ENCODE measurements at places on chromosomes 1 and 21. TPM values are rescaled to one million over a fixed set of nuclear protein-coding genes. Genes with fewer than 3 reads are reported as not detected.
A peak's percentile ranks its signal among the peaks of the same experiment; 100 is the strongest.

Gene PDZK1
- total RNA-seq: 44.9 TPM

Gene SPOCD1
- total RNA-seq: 1.4 TPM

Gene LMOD1
- 8.7 TPM for total RNA-seq

GRCh38 chr1:81819613-81820012 is 18.9 kb downstream of the ADGRL2 start:
- no peak overlapping the region for H3K27ac ChIP-seq
- no peaks in the 10 kb centered on the region for H3K4me1 ChIP-seq
- no peak overlapping the region for H3K4me3 ChIP-seq
- no peak for DNase-seq
- H3K27me3 ChIP-seq: no peaks in the 10 kb centered on the region

GRCh38 chr1:210415846-210416448 is 87.2 kb downstream of the HHAT start:
- H3K4me3 ChIP-seq: no peak overlapping the region
- no peaks in the 10 kb centered on the region for H3K27me3 ChIP-seq
- H3K4me1 ChIP-seq: no peaks in the 10 kb centered on the region
- no peaks in the 10 kb centered on the region for H3K36me3 ChIP-seq
- H3K27ac ChIP-seq: no peak overlapping the region
- DNase-seq: no peak

- no peaks in the 10 kb centered on the region for H3K27me3 ChIP-seq
- H3K4me1 ChIP-seq: peaks cover 12% of the 10 kb centered on the region
- H3K36me3 ChIP-seq: no peaks in the 10 kb centered on the region
- no peak for DNase-seq
- H3K27ac ChIP-seq: peak overlapping the region; percentile 27
Observed at GRCh38 chr1:54926970-54927369, 40.0 kb upstream of the DHCR24 start.

GRCh38 chr1:229037806-229038405 is 233.0 kb upstream of the RAB4A start:
- no peak for DNase-seq
- peaks cover 9% of the 10 kb centered on the region for H3K4me1 ChIP-seq
- H3K4me3 ChIP-seq: no peak overlapping the region
- no peaks in the 10 kb centered on the region for H3K36me3 ChIP-seq

DNA sequence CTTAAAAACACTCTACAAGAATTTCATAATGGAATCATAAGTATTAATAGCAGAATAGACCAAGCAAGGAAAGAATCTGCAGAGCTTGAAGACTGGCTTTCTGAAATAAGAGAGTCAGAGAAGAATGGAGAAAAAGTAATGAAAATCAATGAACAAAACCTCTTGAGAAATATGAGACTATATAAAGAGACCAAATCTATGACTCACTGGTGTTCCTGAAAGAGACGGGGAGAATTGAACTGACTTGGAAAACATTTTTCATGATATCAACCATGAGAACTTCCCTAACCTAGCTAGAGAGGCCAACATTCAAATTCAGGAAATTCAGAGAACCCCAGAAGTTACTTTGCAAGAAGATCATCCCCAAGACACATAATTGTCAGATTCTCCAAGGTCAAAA is 85.6 kb downstream of the GDAP2 start:
- H3K4me3 ChIP-seq: no peak overlapping the region
- H3K4me1 ChIP-seq: no peaks in the 10 kb centered on the region
- no peak for DNase-seq
- peaks cover 3% of the 10 kb centered on the region for H3K36me3 ChIP-seq

DNA sequence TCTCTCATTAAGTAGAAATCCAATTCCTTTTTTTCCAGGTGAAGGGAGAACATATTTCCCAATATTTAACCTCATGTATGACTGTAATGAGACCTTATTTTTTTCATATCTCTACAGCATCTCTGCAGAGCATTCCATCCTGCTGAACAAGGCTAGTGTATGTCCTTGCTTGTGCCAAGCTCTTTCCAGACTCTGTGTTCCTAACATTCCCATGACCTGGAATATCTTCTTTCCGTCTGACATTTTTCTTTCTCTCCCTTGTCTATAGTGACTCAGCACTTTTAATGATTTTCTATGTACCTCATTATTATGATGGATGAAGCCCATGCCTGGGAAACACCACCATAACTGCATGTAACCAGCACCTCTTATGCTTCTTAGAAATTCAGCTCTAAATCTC is 278.3 kb upstream of the NRIP1 start:
- no peak overlapping the region for H3K27ac ChIP-seq
- H3K27me3 ChIP-seq: no peaks in the 10 kb centered on the region
- no peaks in the 10 kb centered on the region for H3K4me1 ChIP-seq
- DNase-seq: no peak
- H3K36me3 ChIP-seq: no peaks in the 10 kb centered on the region

DNA sequence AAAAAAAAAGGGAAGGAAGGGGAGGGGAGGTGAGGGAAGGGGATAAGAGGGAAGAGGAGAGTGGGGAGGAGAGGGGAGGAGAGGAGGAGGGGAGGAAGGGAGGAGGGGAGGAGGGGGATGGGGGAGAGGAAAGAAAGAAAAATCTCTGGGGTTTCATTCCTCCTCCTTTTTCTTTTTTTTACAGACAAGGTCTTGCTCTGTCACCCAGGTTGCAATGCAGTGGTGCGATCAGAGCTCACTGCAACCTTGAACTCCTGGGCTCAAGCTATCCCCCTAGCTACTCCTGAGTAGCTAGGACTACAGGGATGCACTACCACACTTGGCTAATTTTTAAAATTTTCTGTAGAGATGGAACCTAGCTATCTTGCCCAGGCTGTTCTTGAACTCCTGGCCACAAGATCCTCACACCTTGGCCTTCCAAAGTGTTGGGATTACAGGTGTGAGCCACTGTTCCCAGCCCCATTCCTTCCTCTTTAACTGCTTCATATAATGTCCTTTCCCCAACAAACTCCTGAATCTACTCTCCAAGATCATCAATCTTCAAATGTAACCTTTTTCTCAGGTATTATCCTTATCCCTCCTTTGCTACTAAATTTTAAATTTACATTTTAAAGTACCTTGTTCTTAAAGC is 23.2 kb downstream of the GON4L start:
- no peak overlapping the region for H3K4me3 ChIP-seq
- DNase-seq: no peak
- no peaks in the 10 kb centered on the region for H3K36me3 ChIP-seq

GRCh38 chr1:34842952-34843371 is 16.6 kb downstream of the SMIM12 start:
- H3K4me3 ChIP-seq: no peak overlapping the region
- no peaks in the 10 kb centered on the region for H3K27me3 ChIP-seq
- peak overlapping the region; percentile 51 for H3K27ac ChIP-seq
- peaks cover 18% of the 10 kb centered on the region for H3K4me1 ChIP-seq

GRCh38 chr21:18646116-18646515 is 242.5 kb upstream of the TMPRSS15 start:
- H3K27ac ChIP-seq: no peak overlapping the region
- no peaks in the 10 kb centered on the region for H3K27me3 ChIP-seq
- no peak for DNase-seq
- H3K4me1 ChIP-seq: no peaks in the 10 kb centered on the region
- no peaks in the 10 kb centered on the region for H3K36me3 ChIP-seq

- no peaks in the 10 kb centered on the region for H3K36me3 ChIP-seq
- DNase-seq: no peak
- H3K4me3 ChIP-seq: no peak overlapping the region
- peaks cover 18% of the 10 kb centered on the region for H3K4me1 ChIP-seq
Observed at GRCh38 chr1:116125758-116126157, 14.6 kb downstream of the MAB21L3 start.
